Adipose tissue (tissue), 3 donors: ENCODE measurements at places on chromosomes 3 and 15. TPM values are rescaled to one million over a fixed set of nuclear protein-coding genes. Genes with fewer than 3 reads are reported as not detected.

CSPG5 gene
- 0.30 TPM for polyA plus RNA-seq

CAMK2N2 gene
- not detected for polyA plus RNA-seq

ADIPOQ gene
- polyA plus RNA-seq, result 1,082 TPM

HHLA2 gene
- polyA plus RNA-seq, result not detected

A4GNT gene
- not detected for polyA plus RNA-seq

SOX14 gene
- not detected for polyA plus RNA-seq

LRRC31 gene
- 0.56 TPM for polyA plus RNA-seq

GLDN gene
- polyA plus RNA-seq, result 6.6 TPM

EFHB gene
- polyA plus RNA-seq, result 0.41 TPM

FBXW12 gene
- 1.5 TPM for polyA plus RNA-seq

MYEF2 gene
- 3.0 TPM for polyA plus RNA-seq

WDR93 gene
- polyA plus RNA-seq, result not detected

DAZL gene
- not detected for polyA plus RNA-seq

KPNA4 gene
- 5.9 TPM for polyA plus RNA-seq

LXN gene
- polyA plus RNA-seq, result 22.7 TPM

KLHL6 gene
- 0.44 TPM for polyA plus RNA-seq

ADAMTSL3 gene
- polyA plus RNA-seq, result 2.3 TPM

ARPP21 gene
- polyA plus RNA-seq, result 3.5 TPM

IQCF5 gene
- polyA plus RNA-seq, result not detected

CAPN3 gene
- 9.7 TPM for polyA plus RNA-seq

SQOR gene
- 43.1 TPM for polyA plus RNA-seq

EDC3 gene
- 16.2 TPM for polyA plus RNA-seq

C3orf52 gene
- 0.22 TPM for polyA plus RNA-seq

MYH15 gene
- polyA plus RNA-seq, result 0.22 TPM

GOLGA8S gene
- 0.34 TPM for polyA plus RNA-seq

PXYLP1 gene
- 7.9 TPM for polyA plus RNA-seq

PLCH1 gene
- 1.1 TPM for polyA plus RNA-seq

ZBED2 gene
- polyA plus RNA-seq, result 0.04 TPM

CCR3 gene
- not detected for polyA plus RNA-seq

ATP10A gene
- 2.4 TPM for polyA plus RNA-seq

SOX2 gene
- 0.14 TPM for polyA plus RNA-seq

GABRA5 gene
- polyA plus RNA-seq, result not detected

KBTBD13 gene
- not detected for polyA plus RNA-seq

BDH1 gene
- polyA plus RNA-seq, result 35.0 TPM
